ENCODE measurements at places on chromosomes 3 and 15.

- DNase-seq = no peak
Measured at GRCh38 chr15:89673165-89673512, 6.0 kb downstream of the PLIN1 start.

DNA sequence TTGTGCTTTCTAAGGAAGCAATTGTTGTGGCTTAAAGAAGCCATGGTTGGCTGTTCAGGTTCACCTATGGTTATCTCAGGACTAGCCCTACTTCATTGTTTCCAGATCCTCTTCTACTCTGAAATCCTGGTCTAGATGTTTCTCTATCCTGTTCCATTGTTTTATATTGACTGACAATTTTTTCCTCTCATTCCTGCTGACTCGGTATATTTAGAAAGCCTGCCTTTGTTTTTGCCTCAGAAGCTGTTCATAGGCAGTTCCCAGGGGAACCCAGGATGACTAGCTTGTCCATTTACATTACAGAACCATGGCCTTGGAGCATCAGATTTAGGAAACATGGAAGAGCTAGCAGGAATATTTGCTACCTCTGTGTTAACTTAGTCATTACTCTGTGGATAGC, 64.0 kb downstream of the SLC9C1 start:
- no peak for DNase-seq

- no peak for DNase-seq
Measured at GRCh38 chr15:67198157-67198754, 56.2 kb downstream of the AAGAB start.

- DNase-seq = no peak
Measured at GRCh38 chr3:57077630-57078343, 17.3 kb downstream of the SPATA12 start.

- no peak for DNase-seq
Measured at GRCh38 chr15:57504599-57504940, 87.1 kb upstream of the MYZAP start.

DNA sequence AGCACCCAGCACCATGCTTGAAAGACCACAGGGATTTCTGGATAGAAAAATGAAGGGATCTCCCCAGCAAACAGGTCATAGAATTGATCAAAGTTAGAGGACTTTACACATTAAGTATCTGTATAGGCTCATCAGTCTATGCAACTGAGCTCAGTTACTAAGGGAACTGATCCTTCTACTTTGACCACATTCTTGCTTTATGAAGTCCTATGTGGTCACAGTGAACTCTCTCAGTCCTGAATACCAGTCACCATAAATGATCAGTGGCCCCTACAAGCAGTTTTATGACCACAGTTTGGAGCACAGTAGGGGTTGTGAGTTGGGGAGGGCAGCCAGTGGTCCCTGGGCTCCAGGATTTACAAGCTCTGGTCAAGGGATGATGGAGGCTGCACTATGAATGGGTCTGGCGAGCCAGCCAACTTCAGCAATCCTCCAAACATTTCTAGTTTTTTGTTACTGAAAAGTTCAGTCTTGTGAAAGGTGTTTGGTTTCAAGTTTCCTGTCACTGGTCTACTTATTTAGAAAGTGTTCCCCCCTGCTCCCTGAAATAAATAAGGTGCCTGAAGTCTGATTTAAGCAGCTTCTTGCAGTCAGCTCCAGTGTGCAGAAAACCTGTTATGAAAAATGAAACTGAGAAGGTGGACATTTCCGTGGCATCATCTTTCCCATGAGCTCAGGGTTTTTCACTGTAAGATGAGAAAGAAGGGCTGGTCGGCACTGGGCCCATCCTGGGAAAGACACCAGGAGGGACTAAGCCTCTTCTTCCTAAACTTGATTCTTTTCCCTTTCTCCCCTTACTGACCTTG, 75.5 kb downstream of the DAPK2 start:
- DNase-seq = no peak

GRCh38 chr3:105304487-105304886, 62.2 kb upstream of the ALCAM start:
- DNase-seq = no peak

DNA sequence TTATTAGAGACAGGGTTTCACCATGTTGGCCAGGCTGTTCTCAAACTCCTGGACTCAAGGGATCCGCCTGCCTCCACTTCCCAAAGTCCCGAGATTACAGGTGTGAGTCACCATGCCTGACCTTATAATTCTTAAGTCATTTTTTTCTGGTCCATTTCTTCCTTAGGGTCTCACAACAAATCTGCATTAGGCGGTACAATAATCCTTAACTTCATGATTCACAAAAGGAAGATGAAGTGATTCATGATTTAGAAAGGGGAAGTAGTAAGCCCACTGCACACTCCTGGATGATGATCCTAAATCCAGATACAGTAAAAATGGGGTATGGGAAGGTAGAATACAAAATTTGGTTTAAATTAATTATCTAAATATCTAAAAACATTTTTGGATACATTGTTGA, 45.0 kb upstream of the TKT start:
- no peak for DNase-seq

DNA sequence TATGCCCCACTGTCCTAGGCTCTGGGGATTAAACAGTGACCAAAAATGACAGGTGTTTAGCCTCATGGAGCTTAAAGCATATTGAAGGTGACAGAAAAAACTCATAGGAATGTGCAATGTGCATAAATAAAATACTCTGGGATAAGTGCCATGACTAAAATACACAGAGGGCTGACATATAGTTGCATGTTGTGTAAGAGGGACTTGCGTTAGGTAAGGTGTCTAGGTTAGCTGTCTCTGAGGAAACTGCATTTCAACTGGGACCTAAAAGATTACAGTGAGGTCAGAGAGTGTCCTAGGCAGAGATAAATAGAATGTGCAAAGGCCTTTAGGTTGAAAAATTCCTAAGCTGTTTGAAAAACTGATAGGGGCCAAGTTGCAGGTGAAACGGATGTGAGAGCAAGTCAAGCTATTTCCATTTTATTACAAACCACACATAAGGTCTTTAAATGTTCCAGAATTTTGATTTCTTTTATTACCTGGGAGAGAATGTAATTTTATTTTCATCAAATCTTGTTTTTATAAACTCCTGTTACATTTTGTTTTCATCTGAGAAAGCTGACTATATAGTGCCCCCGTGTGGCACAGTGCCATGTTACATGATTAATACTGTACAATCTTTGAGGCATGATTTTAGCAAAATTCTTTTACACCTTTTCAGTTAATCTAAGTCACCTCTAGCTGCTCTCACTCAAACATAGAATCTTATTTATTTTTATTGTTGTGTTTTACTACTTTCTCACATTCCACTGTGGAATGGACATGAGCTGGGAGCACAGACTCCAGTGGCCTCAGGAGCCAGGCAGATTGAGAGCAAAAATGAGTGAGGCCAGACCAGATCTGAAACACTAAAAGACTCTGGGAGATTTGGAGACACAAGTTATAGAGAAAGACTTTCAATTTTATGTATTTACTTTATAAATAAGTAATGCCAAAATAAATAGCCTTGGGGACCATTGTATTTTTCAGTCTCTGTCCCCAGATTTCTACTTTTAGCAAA, 259.6 kb upstream of the ZNF717 start:
- peak; percentile 30 for DNase-seq

GRCh38 chr15:32750979-32751378, 33.2 kb downstream of the GREM1 start:
- DNase-seq = no peak

- DNase-seq = no peak
Measured at GRCh38 chr3:76997733-76998132, 42.2 kb upstream of the ROBO2 start.

GRCh38 chr3:31188112-31188511, 293.7 kb upstream of the GADL1 start:
- DNase-seq = no peak

GRCh38 chr3:14605744-14606143, 45.8 kb upstream of the CCDC174 start:
- no peak for DNase-seq

GRCh38 chr3:30228302-30228631, 378.1 kb upstream of the TGFBR2 start:
- no peak for DNase-seq

- DNase-seq = no peak
Measured at GRCh38 chr15:62495670-62496614, 330.9 kb upstream of the C2CD4B start.

DNA sequence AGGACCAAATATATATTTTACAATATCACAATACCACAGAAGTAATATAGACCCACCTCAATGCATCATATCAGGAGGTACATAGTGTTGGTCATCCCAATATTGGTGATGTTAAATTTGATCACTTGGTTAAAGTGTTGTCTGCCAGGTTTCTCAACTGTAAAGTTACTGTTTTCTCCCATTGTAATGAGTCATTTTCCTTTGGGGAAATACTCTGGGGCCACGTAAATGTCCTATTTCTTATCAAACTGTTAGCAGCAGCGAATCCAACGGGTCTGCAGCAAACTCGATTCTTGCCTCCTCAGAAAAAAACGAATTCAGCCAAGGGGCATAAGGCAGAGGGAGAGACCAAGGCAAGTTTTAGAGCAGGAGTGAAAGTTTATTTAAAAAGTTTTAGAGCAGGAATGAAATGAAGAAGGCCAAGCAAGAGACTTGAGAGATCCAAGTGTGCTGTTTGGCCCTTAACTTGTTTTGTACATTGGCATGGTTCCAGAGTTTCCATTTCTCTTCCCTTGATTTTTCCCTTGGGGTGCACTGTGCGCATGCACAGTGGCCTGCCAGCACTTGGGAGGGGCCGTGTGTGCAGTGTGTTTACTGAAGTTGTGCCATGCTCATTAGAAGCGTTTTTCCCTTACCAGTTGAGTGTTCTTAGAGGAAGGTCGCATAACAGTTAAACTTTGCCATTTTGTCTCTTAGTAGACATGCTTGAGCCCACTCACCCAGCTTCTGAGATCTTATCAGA, 512.5 kb downstream of the AGBL1 start:
- no peak for DNase-seq

DNA sequence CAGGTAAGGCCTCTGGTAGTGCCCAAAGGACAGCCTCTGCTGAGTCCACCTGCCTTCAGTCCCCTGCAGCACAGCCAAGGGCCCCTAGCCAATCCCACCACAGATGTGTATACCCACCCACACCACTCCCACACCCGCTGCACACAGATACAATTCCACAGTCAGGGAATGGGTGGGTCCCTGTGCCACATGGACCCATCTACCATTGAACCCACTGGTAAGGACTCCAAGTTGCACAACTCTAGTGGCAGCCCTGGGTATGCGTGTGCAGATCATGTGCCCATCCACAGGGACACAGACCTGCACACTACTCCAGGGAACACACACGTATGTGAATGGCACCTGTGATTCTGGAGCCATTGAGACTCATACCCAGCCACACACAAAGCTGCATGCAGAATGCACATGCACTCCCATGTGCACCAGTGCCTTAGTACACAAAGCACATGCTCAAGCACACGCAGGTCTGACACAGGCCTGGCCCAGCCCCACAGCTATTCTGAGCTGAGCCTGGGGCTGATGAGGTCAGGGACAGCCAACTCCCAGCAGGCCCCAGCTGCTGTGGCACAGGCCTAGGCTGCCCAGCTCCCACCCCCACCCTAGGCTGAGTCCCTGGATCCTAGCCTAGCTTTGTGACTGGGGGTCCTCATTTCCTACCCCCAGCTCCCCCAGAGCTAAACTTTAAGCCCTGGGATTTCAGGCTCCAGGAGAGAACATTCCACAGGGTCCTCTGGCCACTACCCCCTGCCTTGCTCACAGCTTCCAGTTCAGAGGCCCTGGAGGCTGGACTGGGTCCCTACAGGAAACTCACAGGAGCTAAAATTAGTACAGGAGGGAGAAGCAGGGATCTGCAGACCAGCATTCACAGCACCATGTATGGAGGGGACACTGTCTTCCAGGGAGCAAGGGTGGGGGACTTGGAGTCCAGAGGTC, 2.7 kb upstream of the ALS2CL start:
- no peak for DNase-seq

DNA sequence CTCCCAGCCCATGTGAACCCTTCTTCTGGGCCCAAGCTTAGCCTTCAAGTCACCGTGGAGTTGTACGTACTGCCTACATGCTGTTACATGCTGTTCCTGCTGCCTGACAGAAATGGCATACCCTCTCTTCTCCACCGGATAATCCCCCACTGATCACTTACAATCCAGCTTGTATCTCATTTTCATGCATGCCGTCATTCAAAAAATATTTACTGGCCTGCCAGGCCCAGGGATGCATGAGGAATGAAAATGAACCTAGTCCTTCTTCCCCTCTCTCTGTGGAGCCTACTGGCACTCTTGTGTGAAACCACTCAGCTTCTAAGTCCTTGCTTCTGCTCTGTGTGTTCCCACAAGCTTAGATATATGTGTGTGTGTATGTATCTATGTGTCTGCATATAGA, 60.6 kb downstream of the WNT5A start:
- no peak for DNase-seq

DNA sequence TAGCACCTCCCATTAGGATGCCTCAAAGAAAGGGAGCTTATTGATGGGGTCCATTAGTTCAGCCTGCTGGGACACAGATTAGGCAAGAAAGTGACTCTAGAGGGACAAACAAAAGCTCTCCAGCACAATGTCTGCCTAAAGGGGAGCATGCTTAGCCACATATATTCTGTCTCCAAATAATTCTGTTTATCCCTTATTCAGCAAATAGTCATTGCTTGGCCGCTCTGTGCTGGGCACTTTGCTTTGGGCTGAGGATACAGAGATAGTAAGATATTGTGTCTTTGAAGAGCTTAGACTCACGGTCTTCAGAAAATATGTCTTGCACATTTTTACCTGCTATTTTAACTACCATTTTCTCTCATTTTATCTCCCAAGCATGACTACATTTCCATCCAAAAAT, 159.8 kb downstream of the SYNPR start:
- DNase-seq = no peak

GRCh38 chr15:25884370-25884769, 21.2 kb upstream of the ATP10A start:
- no peak for DNase-seq

DNA sequence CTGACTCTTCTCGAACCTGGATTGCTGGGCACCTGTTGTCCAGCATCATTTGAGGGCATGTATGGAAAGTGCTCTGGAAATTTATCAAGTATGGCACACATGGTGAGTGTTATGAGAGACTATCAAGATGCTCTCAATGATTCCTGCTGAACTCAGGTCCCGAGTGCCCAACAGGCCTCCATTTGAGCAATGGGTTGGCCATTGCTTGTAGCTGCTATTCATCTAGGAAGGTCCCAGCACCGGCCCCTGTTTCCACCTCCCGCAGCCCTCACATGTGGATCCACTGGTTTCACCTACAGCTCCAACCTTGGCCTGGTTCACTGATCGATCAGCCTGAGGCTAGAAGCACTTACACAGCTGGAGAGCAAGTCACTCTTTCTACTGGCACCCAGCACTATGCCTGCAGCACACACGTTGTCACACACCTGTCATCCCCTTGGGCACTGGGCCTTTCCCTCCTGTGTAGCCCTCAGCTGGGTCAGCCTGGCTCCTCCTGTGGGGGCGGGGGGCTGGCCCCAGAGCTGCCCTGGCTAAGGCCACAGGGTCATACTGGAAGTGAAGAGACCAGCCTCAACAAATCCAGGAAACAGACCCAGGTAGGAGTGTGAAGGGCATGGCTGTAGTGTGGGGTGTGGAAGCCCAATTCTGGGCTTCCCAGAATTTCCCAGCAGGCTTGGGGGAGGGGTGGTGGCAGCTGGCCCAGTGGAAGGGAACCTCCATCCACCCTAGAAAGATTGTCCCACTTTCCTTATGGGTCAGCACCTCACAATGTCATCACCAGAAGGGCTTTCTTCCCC, 41.7 kb upstream of the SMAD3 start:
- no peak for DNase-seq

All from posterior cingulate gyrus (tissue), 11 donors.